Esophagus mucosa (tissue), 1 donor: ENCODE measurements at places on chromosomes 2 and 18. TPM values are rescaled to one million over a fixed set of nuclear protein-coding genes. Genes with fewer than 3 reads are reported as not detected.

Gene ALPI
- total RNA-seq, result not detected

Gene GTF3C2
- total RNA-seq, result 50.8 TPM

Gene IL1RL1
- total RNA-seq, result 2.8 TPM

Gene SLC30A3
- not detected for total RNA-seq

Gene SERPINB2
- 139 TPM for total RNA-seq

Gene FOSL2
- 166 TPM for total RNA-seq

Gene SH3BP4
- 10.7 TPM for total RNA-seq

Gene SP140L
- 5.3 TPM for total RNA-seq

Gene FMNL2
- 12.4 TPM for total RNA-seq

Gene FTCDNL1
- 1.6 TPM for total RNA-seq

Gene PEX13
- total RNA-seq, result 20.4 TPM

Gene SPEG
- 3.8 TPM for total RNA-seq

Gene BCL2
- 2.3 TPM for total RNA-seq

Gene UGT1A3
- total RNA-seq, result 0.28 TPM

Gene TMEM247
- not detected for total RNA-seq

Gene CFAP65
- total RNA-seq, result not detected

Gene ALLC
- total RNA-seq, result not detected

Gene MARCO
- 0.80 TPM for total RNA-seq

Gene DSG4
- total RNA-seq, result not detected

Gene REG3G
- not detected for total RNA-seq

Gene ASAP2
- total RNA-seq, result 6.4 TPM

Gene VIT
- total RNA-seq, result 2.6 TPM

Gene HOXD3
- 0.52 TPM for total RNA-seq

Gene LGALSL
- total RNA-seq, result 35.8 TPM

Gene LOXL3
- total RNA-seq, result 0.52 TPM

Gene C2orf49
- 9.4 TPM for total RNA-seq

Gene LRRC30
- not detected for total RNA-seq

Gene AFTPH
- total RNA-seq, result 28.3 TPM

Gene ZNF521
- 3.3 TPM for total RNA-seq

Gene TEX44
- not detected for total RNA-seq

Gene STK39
- total RNA-seq, result 29.6 TPM

Gene GPC1
- total RNA-seq, result 101 TPM

Gene CHST10
- total RNA-seq, result 0.88 TPM

Gene ZNF24
- 26.7 TPM for total RNA-seq

Gene MAL
- 382 TPM for total RNA-seq

Gene VWC2L
- total RNA-seq, result not detected

Gene CGREF1
- 0.96 TPM for total RNA-seq

Gene DLX2
- total RNA-seq, result not detected

Gene RAD51AP2
- 0.16 TPM for total RNA-seq

Gene NFATC1
- total RNA-seq, result 1.8 TPM

Gene GPAT2
- total RNA-seq, result 0.44 TPM

Gene TYW5
- total RNA-seq, result 4.5 TPM

Gene ERFE
- total RNA-seq, result 0.44 TPM
